NCI-H2081 treated with DMSO at 0.1 percent for 48 hours (cell line): ENCODE measurements at places on chromosomes 16 and 17.

- DNase-seq, result no peak
Measured at GRCh38 chr16:68081861-68082628, 3.1 kb upstream of the NFATC3 start.

DNA sequence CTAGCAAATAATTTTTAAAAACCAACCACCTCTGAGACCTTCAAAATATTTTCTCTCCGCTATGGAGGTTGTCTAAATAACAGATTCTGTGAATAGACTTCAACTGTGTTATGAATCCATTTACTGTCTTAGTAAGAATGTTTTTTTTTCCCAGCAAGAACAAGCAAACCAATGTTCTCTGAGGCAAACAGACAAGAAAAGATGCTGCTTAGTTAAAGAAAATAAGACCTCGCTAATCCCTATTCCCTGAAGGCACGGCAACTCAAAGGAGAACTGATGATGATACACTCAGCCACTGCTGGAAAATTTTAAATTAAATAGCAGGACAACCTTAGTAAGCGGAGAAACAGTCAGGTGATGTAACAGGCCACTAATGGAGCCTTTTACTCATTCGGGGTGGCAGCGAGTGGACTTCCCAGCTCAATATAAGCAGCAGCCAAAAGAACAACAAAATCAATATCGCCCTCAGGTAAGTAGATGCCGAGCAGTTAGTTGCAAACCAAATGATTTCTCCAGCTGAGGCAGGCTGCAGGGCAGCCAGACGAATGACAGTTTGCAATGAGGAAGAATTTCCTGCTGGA, 81.8 kb downstream of the CPPED1 start:
- DNase-seq, result no peak

DNA sequence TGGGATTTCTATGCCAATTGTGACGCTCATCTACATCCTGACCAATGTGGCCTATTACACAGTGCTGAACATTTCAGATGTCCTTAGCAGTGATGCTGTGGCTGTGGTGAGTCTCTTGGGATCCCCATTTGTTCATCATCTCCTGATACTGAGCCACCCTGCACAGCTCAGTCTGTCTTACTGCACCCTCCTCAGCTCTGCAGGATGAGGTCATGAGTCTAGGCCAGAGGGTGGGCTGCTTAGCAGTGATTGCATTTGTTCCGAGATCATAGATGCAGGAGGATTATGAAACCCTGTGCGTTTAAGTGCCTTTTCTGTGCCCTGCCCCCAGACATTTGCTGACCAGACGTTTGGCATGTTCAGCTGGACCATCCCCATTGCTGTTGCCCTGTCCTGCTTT, 19.5 kb downstream of the SLC7A6OS start:
- DNase-seq, result no peak

DNA sequence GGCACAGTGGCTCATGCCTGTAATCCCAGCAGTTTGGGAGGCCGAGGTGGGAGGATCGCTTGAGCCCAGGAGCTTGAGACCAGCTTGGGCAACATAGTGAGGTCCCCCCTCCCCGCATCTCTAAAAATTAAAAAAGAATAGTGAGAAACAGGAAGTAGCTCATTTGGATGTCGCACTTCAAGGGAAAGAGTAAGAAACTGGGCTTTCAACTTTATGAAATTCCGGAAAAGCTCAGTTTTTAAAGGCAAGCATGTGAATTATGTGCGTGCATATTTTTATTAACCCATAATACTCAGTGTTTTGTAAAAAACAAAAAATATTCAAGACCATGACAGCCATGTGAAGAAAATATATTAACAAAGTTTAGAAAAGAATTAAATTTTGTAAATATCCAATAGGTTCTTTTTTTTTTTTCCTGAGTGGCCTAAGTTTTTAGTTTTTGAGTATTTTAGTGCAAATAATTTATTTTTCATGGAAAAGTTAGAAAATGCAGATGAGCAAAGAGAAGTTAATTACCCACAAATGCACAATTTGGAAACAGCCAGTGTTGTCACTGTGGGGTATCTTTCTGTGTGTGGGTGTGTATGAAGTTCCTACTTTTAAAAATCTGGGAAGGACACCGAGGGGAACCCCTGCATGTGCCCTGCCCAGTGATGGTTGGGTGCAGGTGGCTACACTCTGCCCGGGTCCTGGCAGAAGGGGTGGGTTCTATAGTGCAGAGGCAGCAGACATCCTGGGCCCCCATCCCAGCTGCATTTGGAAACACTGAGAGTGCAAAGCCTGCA, 40.0 kb downstream of the CIBAR2 start:
- DNase-seq, result no peak

DNA sequence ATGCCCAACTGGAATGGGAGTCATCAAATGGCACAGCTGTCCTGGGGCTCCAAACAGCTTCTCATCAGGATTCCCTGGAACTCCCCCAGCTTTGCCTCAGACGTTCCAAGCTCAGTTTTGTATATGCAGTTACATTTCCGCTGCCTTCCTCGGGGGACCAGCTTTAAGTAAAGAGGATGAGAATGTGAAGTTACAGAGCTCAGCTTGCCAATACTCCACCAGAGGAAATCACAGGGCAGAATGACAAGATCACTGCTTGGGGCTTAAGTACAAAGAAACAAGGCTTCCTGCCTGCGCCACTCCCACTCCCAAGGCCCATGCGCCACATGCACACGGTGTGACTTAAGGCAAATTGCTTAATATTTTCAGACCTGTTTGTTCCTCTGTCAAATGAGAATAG, 272.4 kb upstream of the CDH11 start:
- no peak for DNase-seq
